CMK (cell line): ENCODE measurements at places on chromosomes 5 and 9.

GRCh38 chr5:95284572-95285408 lies at the start of gene MCTP1:
TSS of gene MCTP1 (minus strand) at chr5:95285094.
- no peak for DNase-seq

GRCh38 chr9:136451221-136451877 lies 11.7 kb upstream of the INPP5E start:
- DNase-seq = no peak

- peak; percentile 73 for DNase-seq
Measured at GRCh38 chr5:176541338-176542134, 4.3 kb upstream of the RNF44 start.

DNA sequence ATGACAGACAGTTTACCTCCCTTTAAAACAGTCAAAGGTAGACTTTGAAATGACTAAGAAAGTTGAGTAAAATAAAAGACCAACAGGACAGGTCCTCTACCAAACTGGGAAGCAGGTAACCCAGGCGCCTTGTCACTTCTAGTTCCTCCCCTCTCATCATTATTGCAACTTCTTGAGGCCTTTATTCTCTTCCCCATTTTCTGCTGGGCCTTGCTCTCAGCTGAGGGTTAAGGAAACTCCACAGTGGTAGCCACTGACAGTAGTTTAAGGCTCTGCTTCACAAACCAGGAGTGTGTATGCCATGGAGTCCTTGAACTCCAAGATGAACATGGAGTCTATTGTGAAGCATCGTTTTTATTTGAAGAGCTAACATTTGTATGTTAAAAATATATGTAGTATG lies 36.9 kb upstream of the TCERG1 start:
- no peak for DNase-seq

GRCh38 chr5:14216372-14216771 lies 73.2 kb downstream of the TRIO start:
- no peak for DNase-seq

DNA sequence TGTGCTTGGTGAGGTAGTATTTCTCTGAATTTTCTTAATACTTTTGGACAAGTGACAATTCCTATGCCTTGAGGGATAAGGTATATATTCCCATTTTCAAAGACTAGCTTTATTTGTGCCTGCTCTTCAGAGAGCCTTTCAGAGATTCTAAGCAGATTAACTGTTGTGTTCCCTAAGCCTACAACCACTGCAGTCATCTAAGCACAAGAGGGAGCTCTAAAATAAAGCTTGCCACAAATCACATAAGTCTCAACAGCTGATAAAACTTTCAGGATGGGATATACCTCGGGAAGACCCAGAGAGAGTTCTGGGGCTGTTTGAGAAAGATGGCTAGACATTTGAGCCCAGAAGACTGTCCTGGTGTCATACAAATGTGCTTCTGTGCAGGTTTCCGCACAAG lies 157.3 kb downstream of the CYLC2 start:
- DNase-seq = no peak

- DNase-seq = no peak
Measured at GRCh38 chr9:136316896-136317676, 10.3 kb upstream of the GPSM1 start.

DNA sequence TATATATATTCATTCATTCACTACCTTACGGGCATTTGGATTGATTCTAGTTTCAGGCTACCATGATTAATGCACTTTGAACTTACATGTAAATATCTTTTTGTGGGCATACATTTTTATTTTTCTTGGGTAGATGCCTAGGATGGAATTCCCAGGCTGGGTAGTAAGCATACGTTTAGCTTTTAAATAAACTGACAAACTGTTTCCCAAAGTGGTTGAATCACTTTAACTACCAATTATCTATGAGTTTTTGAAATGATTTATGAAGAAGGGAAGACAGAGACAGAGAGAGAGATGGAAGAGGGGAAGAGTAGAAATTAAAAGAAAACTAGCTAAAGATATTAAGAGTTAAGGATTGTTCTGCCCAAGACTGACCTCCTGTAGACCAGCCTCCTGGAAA lies 612.6 kb downstream of the PSAT1 start:
- DNase-seq = no peak

GRCh38 chr5:170788626-170789304 lies 5.2 kb downstream of the GABRP start:
- no peak for DNase-seq

DNA sequence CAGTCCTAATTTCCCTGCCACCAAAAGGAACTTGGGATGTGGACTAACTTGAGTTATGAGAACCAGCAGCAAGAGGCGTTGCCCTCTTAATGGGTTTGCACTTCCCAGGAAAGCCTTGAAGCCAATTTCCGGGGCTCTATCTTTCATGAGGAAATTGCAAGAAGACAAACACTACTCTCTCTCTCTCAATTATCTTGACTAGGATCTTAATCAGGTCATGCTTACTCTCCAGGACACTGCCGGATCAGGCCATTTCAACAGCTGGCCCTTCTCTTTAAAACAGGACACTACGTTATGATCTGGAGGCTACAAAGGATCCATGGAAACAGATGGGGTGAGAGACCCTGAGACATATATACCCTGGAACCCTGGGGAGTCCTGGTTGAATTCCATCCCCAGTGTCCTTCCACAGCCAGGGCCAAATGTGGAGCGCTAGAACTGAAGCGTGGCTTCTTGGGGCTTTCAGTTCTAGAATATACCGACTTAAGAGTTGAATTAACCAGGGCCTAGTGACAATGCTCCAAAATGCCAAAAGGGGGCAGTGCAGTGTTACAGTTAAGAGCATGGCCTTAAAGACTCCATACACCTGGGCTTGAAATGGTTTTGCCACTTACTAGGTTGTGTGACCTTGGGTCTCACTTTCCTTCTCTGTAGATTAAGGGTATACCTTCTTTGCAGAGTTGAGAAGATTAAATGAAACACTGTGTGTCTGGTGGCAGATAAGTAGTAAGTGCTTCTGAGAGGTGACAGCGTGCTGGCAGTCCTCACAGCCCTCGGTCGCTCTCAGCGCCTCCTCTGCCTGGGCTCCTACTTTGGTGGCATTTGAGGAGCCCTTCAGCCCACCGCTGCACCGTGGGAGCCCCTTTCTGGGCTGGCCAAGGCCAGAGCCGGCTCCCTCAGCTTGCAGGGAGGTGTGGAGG lies 21.1 kb downstream of the FAM219A start:
- peak; percentile 37 for DNase-seq

- no peak for DNase-seq
Measured at GRCh38 chr5:152824316-152824715, 419.2 kb upstream of the NMUR2 start.

GRCh38 chr9:129841071-129841470 lies 5.8 kb downstream of the USP20 start:
- no peak for DNase-seq

DNA sequence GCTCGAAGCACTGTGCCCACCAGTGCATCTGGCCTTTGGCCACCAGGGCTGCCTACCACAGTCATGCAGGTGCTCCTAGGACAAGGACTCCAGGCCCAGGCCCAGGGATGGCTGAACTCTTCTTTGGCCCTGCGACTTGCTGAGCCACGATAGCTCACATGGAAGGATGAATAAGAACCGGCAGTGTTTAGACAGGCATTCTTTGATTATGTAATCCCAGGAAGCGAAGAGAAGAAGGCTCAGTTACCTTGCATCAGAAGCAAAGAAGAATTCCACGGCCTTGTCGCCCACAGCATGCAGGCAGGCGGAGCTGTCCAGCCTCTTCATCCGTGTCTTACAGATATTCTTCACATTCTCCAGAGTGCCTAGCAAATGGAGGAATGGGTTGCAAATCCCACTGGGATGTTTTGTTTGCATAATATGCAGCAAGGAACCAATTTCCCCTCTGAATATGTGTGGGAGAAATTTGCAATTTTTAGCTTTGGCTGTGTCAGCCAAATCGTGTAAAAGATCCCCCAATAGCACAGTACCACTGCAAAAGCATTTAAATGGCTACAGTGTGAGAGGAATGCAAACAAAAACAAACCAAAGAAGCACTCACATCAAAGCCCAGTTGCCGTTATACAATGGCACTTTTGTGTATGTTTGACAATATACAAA lies 29.1 kb downstream of the GFPT2 start:
- DNase-seq = no peak

GRCh38 chr5:154397652-154398406 lies 48.0 kb upstream of the SAP30L start:
- DNase-seq = no peak

- DNase-seq = no peak
Measured at GRCh38 chr5:1152771-1153282, 41.0 kb upstream of the SLC12A7 start.

GRCh38 chr9:76592091-76592973 lies 133.3 kb downstream of the GCNT1 start:
- DNase-seq = no peak

- DNase-seq = no peak
Measured at GRCh38 chr5:29304545-29304944, 1888.9 kb upstream of the CDH6 start.

DNA sequence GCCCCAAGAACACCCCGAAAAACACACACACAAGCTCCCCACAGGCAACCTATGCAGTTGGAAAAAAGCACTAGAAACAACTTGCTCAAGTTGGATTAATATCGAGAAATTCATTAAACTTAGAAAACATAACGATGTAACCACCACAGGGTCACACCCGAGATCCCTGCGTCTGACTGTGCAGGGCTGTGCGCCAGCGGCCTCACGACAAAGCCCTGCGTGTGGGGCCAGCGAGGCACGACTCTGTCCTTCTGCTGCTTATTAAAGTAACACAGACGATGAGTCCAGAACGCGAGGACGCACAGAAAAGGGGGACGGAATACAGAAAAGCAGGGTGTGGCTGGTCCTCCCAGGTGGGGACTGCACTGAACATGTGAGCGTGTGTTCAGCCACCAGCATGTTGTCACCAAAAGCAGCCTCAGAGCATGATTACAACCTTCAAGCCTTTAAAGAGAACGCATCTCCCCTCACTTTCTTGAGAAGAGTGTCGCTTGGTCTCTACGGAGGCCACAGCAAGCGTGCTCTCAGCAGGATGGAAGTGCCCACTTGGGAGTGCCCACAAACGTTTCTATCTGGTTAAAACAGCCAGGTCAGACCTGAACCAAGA lies 14.4 kb downstream of the SLC12A7 start:
- no peak for DNase-seq

GRCh38 chr9:121699571-121700164 lies 48.2 kb downstream of the DAB2IP start:
- no peak for DNase-seq

GRCh38 chr9:107465467-107466451 lies 23.8 kb downstream of the KLF4 start:
- DNase-seq = no peak

DNA sequence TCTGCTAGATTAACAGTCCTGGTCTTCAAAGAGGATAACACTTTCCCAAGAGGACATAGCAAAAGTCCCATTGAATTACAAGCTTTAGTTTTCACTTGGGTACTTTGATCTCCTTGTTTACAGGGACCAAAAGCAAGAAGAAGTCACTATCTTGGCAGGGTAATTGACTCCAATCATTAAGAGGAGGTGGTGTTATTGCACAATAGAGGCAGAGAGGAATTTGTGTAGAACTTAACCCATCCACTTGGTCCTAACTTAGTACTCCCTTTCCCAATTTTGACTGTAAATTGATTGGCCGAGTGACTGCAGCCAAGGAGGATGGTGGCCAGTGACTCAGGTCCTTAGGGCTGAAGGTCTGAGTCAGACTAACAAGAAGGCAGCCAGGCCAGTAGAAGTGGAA lies 9.3 kb upstream of the TRPC7 start:
- no peak for DNase-seq

DNA sequence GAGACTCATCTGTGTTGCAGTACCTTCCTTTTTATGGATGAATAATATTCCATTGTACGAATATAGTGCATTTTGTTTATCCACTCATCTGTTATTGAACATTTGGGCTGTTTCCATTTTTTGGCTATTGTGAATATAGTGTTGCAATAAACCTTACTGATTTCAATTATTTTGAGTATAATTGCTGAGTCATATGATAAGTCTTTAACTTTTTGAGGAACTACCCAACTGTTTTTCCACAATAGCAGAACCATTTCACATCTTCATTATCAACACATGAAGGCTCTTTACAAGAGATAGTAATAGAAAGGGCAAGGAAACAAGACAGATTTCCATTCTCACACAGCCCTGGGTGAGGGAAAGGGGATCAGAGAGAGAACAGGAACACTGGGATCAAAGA lies 329.2 kb downstream of the RAB3C start:
- DNase-seq = no peak

GRCh38 chr9:85516455-85516854 lies 225.3 kb downstream of the AGTPBP1 start:
- DNase-seq = no peak
